ENCODE measurements at places on chromosomes 2 and 18. TPM values are rescaled to one million over a fixed set of nuclear protein-coding genes. Genes with fewer than 3 reads are reported as not detected.

The VAMP5 gene
- 27.1 TPM for total RNA-seq

The UGGT1 gene
- 86.2 TPM for total RNA-seq

DNA sequence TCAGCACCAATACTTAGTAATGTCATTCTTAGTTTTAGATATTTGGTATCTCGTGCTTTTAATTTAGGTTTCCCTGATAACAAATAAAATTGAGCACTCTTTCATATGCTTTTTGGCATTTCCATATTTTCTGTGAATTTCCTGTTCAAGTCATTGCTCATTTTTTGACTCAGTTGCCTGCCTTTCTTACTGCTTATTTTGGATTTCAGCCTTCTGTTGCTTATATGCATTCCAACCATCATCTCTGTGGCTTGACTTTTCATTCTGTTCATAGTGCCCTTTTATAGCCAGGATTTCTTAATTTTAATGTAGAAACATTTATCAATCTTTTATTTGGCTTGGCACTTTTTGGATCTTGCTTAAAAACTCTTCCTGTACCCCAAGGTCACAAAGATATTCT lies 14.5 kb upstream of the KIF3C start:
- no peak for DNase-seq

DNA sequence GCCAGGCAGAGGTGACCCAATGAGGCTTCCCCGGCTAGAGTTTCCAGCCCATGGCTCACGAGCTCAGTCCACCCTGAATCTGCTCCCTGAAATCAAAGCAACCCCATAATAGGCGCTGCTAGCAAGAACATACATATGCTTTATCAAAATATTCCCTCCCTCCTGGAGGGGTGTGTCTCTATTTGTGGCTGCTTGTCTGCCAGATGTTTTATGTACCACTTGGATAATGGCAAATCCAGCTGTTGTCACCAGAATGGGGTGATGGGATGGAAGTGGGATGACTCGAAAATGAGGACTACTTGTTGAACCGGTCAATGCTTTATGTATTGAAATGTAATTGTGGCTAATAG lies 152.0 kb downstream of the GALNT14 start:
- DNase-seq = no peak

DNA sequence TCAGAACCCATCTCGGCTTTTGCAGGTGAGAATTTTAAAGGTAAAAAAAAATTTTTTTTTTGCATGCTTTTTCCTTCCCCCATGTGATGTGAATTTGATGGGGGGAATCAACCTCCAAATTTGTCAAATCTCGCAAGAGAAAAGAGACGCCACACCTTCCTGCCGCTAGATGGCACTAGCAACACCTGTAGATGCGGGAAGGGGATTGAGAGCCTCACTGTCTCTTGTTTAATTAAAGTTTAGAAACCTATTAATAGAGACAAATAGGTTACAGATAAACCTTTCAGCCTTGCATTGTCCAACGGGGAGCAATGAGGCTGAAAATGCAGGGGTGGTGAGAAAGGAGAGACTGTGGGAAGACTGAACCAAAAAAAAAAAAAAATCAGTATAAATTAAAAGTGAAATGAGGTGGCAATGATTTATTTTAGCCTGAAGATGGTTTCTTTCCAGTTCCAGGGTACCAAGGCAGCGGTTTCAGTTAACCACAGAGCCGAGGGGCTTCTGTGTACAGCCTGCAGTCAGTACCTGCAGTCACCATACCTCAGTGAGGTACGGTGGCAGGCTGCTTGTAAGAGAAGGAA lies 84.6 kb downstream of the NRP2 start:
- no peak for DNase-seq
